IPS DF 19.7 (cell line): ENCODE measurements at places on chromosomes 16 and 17.

DNA sequence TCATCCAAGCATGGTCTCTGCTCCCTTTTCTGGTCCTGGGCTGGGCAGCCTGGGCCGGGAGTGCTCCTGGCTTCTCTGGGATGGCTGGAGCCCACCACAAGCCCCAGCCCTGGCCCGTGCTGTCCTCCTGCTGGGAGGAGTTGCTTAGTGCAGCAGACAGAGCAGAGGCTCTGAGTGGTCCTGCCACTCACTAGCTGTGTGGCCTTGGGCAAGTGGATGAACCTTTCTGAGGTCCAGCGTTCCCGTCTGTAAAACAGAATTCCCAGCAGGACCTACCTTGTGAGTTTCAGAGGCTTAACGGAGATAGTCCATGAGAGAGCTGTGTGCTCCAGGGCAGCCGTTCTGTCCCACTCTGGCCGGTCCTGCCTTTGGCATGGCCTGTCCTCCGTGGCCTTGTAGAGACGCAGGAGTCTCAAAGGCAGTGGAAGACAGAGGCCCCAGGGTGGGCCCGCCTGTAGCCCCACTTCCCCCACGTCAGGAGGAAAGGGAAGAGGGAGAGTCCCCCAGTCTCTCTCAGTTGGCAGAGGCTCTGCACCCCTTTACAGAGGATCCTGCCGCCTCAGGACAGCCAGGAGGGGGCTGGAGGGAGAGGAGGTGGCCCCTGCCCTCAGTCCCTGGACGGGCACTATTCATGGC is 7.8 kb downstream of the MYO15B start:
- no peak for DNase-seq

DNA sequence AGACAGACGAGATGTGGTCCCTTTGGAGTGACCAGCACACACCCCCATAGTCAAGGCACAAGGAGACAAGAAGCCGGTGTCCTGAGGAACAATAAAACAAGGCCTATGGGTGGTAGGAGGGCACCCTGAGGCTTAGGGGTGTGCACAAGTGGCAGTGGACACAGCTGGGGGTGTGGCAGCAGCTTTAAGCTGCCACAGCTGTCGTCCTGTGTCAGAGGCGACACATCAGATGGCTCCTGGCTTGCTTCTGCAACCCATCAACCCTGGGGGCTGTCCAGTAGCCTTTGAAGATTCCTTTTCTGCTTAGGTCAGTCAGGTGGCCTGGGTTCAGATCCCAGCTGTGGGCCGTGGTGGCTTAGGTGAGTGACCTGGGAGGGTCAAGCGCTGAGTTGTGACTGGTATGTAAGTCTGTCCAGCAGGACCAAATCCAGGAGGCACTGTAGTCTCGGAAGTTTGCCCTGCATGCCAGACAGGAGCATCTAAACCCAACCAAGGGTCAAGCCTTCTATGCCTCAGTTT is 15.8 kb downstream of the DRC3 start:
- no peak for DNase-seq

- no peak for DNase-seq
Measured at GRCh38 chr17:69485251-69485661, 70.8 kb downstream of the MAP2K6 start.

DNA sequence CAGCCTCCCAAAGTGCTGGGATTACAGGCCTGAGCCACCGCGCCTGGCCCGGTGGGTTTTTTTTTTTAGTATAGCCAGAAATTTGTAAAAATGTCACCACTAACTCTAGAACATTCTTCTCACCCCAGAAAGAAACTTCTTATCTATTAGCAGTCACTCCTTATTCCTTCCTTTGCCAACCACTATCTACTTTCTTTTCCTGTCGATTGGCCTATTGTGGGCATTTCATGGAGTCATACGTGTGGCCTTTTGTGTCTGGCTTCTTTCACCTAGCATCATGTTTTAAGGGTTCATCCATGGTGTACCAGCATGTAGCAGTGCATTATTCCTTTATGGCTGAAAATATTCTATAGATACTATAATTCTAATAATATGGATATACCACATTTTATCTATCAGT is 3.6 kb downstream of the CYB5D2 start:
- no peak for DNase-seq

- no peak for DNase-seq
Measured at GRCh38 chr17:50426814-50427787, 1.1 kb downstream of the ACSF2 start.

- no peak for DNase-seq
Measured at GRCh38 chr16:606656-607307, 16.9 kb downstream of the RAB40C start.

- no peak for DNase-seq
Measured at GRCh38 chr16:5041600-5042133, 7.9 kb upstream of the NAGPA start.

GRCh38 chr17:8611137-8611536 is 19.4 kb downstream of the MYH10 start:
- DNase-seq = no peak

DNA sequence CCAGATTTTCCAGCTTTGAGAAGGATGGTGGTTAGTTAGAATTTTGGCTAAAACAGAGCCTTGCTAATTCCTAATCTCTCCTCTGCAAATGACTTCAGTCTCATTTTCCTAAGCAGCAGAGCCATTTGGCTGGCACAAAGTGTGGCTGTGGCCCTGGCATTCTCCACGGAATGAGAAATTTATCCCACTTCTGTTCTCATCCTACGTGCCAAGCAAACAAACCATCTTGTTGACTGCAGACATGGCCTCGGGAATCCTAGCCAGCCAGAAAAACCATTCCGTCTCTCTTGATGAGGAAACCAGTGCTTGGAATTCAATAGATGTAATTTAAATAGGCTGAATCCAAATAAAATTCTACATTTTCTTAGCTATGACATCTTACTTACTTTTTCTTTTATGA is 34.1 kb upstream of the ELAC2 start:
- DNase-seq = no peak

GRCh38 chr16:81879625-81880024 is 100.5 kb downstream of the PLCG2 start:
- no peak for DNase-seq

- DNase-seq = no peak
Measured at GRCh38 chr16:84985079-84986065, 26.0 kb downstream of the ZDHHC7 start.

GRCh38 chr17:28839221-28839620 is 3.4 kb downstream of the FAM222B start:
- no peak for DNase-seq

GRCh38 chr17:77076124-77076830 is 64.5 kb upstream of the SEC14L1 start:
- DNase-seq = no peak

DNA sequence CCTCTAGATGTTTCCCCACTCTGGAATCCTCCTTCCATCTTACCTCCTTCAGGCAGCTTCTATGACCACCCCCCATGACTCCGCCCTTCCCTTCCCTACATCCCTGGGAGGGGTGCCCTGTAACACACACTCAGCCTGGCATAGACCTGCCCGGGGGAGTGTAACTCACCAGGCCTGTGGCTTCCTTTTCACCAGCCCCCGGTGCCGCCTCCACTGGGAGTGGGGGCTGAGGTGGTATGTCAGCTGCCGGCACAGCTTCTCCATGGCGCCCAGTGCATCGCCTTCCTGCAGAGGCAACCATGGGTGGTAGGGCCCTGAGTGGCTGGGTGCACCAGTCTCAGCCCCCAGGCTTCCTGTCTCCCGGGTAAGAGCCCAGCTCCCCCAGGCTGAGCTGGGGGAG is 32.3 kb downstream of the TRPV2 start:
- DNase-seq = no peak

DNA sequence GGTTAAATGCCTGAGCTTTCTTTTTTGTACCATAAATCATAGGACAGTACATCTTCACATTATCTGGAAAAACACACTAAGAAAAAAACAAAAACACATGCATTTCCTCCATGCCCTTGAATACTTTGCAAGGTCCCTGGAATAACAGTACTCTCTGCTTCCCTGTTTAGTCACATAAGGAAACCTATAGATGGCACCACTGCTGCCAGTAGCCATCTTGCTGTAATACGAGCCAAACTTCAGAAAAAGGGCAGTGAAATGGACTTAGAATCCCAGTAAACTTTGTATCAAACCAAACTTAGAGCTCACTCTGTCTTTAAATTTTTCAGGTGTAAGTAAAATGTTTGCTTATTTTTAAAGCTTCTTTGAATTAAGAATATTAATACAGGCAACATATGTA is 435.5 kb downstream of the KCNJ2 start:
- no peak for DNase-seq

GRCh38 chr17:69561462-69561861 is 147.0 kb downstream of the MAP2K6 start:
- DNase-seq = no peak

DNA sequence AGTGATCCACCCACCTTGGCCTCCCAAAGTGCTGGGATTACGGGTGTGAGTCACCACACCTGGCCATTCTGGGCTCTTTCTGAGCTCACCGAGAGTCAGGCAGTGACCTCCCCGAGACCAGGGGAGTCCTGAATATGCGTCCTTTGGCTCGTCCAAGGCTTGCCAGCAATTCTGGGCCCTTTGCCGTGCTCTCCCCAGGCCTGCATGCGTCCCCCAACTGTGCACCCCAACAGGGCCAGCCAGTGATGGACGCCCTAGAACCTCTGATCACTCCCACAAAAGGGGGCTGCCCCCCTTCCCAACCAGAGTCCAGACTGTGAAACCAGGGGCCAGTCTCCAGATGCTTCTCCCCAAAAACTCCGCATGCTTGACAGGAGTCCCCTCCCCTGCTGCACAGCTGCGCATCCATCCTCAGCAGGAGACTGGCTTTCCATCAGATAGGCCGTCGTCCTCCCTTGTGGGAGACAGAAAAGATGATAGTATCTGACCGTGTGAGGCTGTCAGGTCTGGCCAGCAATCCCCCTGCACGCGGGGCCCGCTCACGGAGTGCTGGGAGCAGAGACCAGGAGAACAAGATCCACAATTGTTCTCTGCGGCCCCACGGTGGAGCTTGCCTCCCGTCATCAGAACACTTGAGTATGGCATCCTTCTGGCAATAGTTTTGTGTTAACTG is 15.5 kb downstream of the HS3ST6 start:
- DNase-seq = no peak

- DNase-seq = no peak
Measured at GRCh38 chr16:85202051-85202601, 89.9 kb upstream of the CIBAR2 start.

DNA sequence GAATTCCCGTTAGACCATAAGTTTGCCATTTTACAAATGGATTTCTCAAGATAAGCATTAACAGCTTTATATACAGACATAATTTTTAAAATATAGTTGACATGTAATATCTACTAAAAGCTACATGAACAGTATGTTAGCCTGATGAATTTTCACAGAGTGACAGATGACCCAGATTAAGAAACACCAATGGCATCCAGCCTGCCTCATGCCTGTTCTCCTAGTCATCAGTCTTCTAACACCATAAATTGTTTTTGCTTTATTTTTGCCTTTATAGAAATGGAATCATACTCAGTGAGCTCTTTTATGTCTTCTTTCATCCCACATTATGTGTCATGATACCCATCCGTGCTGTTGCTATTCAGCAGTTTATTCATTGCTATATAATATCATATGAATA is 80.0 kb downstream of the ATF7IP2 start:
- DNase-seq = no peak

- DNase-seq = no peak
Measured at GRCh38 chr17:68327823-68328557, 36.7 kb downstream of the ARSG start.

- no peak for DNase-seq
Measured at GRCh38 chr16:50263060-50263909, 3.1 kb upstream of the ADCY7 start.

DNA sequence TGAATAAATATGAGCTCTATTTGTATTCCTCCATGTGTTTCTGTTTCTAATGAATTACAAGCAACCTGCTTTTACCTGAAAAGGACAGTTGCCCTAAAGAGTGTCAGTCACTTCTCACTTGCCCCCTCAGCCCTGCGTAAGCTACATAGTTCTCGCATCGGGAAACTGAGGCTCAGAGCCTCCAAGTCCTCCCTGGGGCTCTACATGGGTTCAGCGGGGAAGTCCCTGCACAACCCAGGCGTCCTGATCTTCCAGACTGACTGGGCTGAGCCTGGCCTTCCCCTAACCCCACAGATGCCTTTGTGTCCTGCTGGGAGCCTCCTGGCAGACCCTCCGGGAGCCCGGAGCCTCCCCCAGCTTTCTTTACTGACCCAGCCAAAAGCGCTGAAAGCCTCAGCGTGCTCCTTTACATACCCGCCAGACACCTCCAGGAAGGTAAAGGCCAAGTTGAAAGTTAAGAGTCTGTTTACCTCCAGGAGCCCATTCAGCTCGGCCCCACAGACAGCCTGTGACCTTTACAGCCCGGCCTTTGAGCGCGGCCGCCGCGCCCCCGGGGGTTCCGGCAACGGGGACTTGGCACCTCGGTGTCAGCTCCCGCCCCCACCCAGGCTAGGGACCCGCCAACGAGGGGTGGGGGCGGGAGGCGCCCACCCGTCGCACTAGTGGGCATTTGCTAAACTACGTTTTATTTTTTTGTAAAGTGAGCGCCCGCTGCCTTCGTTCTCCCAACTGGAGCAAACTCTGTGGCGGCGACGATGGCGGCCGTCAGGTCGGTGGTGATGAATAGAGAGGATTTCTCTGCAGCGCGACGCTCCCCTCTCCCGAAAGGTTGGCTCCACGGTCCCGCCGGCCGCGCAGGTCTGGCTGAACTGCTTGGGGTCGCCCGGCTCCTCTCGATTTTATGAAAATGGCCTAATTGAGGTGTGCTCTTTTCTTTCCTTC is 4.4 kb upstream of the HOXB13 start:
- no peak for DNase-seq

DNA sequence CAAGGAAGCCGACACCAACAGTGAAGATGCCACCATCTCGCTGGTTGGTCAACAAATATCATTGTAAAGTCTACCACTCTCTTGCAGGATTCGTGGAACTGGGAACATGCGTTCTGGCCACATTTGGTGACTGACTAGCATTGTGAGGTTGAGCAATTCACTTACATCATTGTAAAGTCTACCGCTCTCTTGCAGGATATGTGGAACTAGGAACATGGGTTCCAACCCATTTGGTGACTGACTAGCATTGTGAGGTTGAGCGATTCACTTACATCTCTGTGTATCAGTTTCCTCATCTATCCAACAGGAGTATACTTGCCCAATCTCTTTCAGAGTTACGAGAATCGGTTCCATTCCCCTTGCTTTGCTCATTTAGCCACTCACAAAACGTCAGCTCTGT is 42.6 kb upstream of the RPH3AL start:
- DNase-seq = no peak

GRCh38 chr17:48382989-48383388 is 47.0 kb downstream of the SKAP1 start:
- DNase-seq = no peak
